ENCODE measurements at places on chromosomes 2 and 18.

DNA sequence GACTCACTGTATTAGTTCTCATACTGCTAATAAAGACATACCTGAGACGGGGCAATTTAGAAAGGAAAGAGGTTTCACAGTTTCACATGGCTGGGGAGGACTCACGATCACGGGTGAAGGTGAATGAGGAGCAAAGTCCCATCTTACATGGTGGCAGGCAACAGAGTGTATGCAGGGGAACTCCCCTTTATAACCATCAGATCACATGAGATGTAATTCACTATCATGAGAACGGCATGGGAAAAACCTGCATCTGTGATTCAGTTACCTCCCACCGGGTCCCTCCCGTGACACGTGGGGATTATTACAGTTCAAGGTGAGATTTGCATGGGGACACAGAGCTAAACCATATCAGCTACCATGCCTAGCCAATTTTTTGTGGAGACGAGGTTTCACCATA is 168.2 kb downstream of the NEDD4L start:
- no peak for DNase-seq

GRCh38 chr18:70659036-70659925 is 370.4 kb downstream of the SOCS6 start:
- DNase-seq, result no peak

- peak; percentile 3 for DNase-seq
Observed at GRCh38 chr2:213475433-213475832, 191.2 kb downstream of the SPAG16 start.

GRCh38 chr2:42286268-42286946 is 74.6 kb downstream of the COX7A2L start:
- DNase-seq, result no peak

DNA sequence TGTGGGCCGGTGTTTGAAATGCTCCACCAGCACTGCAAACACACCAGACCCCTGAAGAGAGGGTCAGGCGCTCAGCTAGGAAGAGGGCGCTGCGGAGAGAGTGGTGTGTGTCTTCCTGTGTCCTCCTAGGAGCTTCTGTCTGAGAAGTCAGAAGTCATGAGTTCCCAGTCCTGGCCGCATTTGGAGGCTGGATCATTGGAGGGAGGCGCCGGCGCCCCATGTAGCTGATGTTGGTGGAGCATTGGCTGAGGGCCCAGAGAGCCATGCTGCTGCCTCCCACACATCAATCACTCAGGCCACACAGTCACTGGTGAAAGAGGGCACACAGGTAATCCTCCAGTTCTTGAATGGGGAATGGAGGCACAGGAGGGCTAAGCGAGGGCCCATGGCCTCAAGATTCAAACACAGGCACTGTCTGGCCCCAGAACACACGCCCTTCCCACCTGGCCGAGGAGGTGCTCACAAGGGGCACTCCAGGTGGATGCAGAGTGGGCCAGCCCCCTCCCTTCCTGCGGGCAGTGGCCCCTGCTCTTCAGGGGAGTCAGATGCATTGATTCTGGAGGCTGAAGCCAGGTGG is 66.3 kb downstream of the RRM2 start:
- no peak for DNase-seq
